ENCODE measurements at places on chromosomes 7 and 10.

GRCh38 chr7:111027396-111027795 is 63.5 kb upstream of the LRRN3 start:
- no peak for DNase-seq

- no peak for DNase-seq
Measured at GRCh38 chr10:3578159-3578558, 206.8 kb downstream of the KLF6 start.

- DNase-seq = no peak
Measured at GRCh38 chr7:34041707-34042106, 136.4 kb downstream of the BMPER start.

DNA sequence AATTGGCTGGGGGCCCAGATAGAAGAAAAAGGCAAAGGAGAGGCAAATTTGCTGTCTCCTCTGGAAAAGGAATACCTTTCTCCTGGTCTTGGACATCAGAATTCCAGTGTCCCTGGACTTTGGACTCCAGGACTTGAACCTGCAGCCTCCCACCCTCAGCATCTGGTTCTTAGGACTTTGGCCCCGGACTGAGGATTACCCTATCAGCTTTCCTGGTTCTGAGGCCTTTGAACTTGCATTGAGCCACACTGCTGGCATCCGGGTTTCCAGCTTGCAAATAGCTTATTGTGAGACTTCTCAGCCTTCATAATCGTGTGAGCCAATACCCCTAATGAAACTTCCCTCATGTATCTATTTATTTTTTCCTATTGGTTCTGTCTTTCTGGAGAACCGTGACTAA is 68.3 kb downstream of the DNAH11 start:
- no peak for DNase-seq

DNA sequence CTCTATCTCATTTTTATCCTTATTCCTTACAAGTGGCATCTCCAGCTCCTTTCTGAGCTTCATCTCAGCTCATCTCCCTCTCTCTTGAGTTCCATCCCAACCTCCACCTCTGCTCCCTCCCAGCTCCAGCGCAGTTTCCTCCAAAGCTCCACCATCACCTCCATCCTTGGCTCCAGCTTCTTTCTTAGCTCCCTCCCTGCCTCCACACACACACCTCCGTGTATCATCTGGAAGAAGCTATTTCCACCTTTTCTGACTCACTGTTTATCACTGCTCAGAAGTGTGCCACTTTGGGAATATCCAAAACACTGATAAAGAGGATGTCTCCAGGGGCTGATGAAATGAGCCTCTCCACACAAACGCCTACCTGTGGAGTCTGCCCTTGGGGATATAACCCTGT is 481.4 kb downstream of the PTPRN2 start:
- DNase-seq = no peak

Measured in anterior cingulate cortex (tissue), 58 donors.